Omental fat pad (tissue), 4 donors: ENCODE measurements at places on chromosomes 1 and 21. TPM values are rescaled to one million over a fixed set of nuclear protein-coding genes. Genes with fewer than 3 reads are reported as not detected.

The ADORA3 gene
- 19.5 TPM for total RNA-seq

- no peak for DNase-seq
Measured at GRCh38 chr21:15895142-15896106, 165.6 kb downstream of the USP25 start.

DNA sequence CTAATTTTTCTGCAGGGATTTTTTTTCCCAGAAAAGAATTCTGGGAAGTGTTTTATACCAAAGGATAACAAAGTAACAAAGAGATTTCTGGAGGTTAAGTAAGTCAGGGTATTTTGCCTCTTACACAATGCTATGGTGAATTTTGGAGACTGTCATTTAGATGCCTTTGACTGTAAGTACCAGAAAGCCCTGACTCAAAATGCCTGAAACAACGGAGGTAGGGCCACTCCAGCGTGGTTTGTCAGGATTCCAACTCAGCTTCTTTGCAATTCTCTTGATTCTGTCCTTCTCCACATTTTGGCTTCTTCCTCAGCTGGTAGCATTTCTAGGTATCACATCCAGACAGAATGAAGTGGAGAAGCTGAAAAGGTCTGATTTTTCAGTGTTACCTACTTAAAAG, 106.5 kb downstream of the UCHL5 start:
- no peak for DNase-seq

DNA sequence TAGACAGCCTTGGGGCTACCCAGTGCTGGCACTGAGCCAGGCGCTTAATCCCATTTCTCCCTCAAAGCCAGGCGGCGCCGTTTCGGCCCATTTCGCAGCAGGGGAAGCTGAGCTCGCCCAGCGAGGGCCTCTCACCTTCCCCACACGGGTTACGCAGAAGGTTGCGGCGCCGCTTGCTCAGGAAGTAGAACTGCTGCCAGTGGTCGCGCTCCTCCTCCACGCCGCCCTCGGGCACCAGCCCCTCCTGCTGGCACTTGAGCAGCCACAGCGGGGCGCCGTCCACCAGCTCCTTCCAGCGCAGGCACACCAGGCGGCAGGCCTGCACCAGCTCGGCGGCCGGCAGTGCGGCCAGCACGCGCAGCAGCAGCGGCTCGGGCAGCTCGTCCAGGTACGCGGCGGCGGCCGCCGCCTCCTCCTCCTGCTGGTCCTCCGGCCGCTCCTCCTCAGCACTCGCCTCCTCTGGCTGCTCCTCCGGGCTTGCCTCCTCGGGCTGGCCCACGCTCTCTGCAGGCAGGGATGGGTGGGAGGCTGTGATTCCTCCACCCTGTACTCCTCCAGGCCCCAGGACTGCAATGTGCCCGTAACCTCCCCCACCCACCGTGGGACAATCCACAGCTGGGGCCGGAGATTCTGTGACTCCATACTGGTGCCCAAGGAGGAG, 3.8 kb downstream of the FBXO2 start:
- DNase-seq, result no peak

The CNIH3 gene
- 3.6 TPM for total RNA-seq

DNA sequence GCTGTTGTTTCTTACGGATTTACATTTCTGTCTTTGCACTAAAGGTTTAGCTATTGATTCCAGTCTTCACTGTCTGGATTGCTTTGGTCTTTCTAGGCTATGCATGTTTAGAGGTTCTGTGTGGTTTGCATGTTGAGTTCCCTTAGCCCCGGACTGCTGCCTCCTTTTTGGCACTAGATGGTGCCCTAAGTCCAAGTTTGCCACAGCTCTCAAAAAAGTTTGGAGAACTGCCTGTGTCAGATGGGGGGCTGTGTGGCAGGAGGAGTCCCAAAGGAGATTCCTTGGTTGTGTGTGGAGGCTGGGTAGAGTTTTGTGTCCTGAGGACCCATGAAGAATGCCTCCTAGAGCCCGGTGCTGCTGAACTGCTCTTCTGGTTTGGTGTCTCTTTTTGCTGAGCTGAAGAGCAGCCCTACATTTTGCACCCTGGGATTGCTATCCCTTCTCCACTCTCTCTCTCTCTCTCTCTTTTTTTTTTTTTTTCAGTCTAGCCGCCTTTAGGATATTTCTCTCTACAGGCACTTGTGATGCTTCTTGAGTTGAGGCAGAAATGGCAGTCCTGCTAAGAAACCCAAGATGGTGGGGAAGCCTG, 74.4 kb downstream of the PTGS2 start:
- DNase-seq, result no peak

The S100A10 gene
- total RNA-seq, result 156 TPM

DNA sequence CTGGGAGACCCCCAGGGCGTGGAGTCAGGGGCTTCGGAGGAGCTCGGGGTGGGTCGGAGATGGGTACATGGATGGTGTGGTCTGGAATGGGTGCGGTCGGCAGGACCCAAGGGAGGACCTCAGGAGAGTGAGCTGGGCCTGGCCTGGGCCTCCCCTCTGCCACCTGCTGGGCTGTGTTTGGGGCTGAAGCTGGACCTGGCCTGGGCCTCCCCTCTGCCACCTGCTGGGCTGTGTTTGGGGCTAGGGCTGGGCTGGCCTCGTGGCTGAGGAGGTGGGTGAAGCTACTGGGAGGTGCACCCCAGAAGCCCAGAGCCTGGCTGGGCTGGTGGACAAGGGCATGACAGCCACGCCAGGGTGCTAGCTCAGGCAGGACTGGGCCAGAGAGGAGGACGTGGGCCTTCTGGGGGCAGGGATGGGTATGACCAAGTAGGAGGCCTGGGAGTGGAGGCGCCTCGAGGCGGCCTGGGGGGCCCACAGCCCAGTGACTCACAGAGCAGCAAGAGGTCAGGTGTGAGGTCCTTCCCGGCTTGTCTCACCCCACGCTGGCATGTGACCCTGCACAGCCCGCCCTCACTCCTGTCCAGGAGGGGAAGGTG, 14.5 kb downstream of the SAMD11 start:
- DNase-seq, result no peak

GRCh38 chr1:169483500-169483966, 2.2 kb downstream of the SLC19A2 start:
- no peak for DNase-seq

The LCE6A gene
- not detected for total RNA-seq

- no peak for DNase-seq
Measured at GRCh38 chr1:153228491-153228890, 11.1 kb downstream of the PRR9 start.

DNA sequence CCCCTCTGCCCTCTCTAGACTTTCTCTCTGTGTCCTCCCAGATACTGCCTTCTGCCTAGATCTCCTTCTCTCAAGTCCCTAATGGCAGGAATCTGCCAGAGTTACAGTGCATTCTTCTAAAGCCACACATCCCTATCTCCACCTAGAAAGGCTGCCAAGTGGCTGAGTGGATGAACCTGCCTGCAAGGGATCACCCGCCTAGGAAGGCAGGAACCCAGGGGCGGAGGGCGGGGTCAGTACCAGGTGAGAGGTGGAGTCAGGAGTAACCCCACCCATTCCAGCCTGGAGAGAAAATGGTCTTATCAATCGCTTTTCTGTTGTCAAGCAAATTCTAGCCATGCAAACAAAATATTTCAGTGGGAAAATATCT, 60.8 kb downstream of the BCAR3 start:
- no peak for DNase-seq

DNA sequence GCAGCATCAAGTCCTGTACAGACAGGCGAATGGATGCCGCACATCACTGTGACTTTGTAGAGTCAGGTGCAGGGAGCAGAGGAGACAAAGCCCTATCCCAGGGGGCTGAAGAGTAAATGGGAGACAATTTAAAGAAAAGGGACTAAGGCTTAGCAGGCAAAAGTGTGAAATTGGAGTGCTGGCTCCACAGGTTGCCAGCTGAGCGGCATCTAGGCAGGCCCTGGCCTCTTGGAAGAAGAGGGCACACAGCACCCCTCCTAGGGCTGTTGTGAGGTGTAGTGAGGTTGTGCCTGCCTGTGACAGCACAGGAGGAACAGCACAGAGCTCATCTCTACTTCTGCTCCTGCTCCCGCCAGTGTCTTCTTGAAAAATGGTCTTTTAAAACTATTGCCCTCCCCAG, 47.3 kb downstream of the TENT5C start:
- DNase-seq, result no peak

DNA sequence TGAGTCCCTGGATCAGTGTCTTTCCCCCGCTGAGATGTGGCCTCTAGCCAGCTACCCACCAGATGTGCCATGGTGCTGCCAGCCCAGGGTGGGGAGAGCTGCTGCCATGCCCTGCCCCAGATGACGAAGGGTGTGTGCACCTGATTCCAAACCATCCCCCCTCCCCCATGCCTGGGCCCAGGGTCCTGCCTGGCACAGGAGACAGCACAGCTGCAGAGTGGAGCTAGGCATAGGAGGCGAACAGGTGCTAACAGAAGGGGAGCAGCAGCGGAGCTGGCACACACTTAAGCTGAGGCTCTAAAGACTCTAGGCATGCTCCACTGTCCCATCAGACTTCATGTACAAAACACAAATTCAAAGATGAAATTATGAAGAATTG, 9.0 kb upstream of the LDLRAP1 start:
- no peak for DNase-seq
